Activated T-cell treated with anti-CD3 and anti-CD28 coated beads, Interleukin-2, amount 50 U/mL, for 72 hours (primary cell): ENCODE measurements at places on chromosomes 16 and 17.

- no peaks in the 10 kb centered on the region for H3K27me3 ChIP-seq
- H3K4me1 ChIP-seq = peaks cover 46% of the 10 kb centered on the region
- peaks cover 17% of the 10 kb centered on the region for H3K36me3 ChIP-seq
- DNase-seq = no peak
- H3K4me3 ChIP-seq = no peak overlapping the region
- no peak overlapping the region for H3K27ac ChIP-seq
Measured at GRCh38 chr17:2191227-2191626, 112.4 kb downstream of the SMG6 start.

GRCh38 chr16:64659866-64660265, 462.0 kb downstream of the CDH11 start:
- no peaks in the 10 kb centered on the region for H3K4me1 ChIP-seq
- no peak overlapping the region for H3K27ac ChIP-seq
- no peak for DNase-seq

DNA sequence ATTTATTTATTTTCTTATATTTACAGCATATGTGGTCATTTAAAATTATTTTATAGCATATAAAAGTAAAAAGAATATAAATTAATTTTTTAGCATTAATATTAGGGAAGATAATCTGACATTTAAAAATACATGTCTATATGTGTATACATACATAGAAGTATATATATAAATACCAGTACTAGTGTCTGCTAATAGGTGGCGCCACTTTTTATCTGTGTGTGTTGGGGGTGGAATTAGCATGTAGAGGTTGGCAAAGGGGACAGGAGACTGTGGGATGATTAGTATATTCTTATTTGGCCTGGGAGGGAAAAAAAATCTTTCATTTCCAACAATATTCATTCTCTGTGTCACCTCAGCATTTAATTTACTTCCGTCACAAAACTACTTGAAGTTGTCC, 359.1 kb downstream of the WWOX start:
- no peak for DNase-seq
- no peaks in the 10 kb centered on the region for H3K4me1 ChIP-seq
- no peaks in the 10 kb centered on the region for H3K27me3 ChIP-seq
- no peak overlapping the region for H3K4me3 ChIP-seq

DNA sequence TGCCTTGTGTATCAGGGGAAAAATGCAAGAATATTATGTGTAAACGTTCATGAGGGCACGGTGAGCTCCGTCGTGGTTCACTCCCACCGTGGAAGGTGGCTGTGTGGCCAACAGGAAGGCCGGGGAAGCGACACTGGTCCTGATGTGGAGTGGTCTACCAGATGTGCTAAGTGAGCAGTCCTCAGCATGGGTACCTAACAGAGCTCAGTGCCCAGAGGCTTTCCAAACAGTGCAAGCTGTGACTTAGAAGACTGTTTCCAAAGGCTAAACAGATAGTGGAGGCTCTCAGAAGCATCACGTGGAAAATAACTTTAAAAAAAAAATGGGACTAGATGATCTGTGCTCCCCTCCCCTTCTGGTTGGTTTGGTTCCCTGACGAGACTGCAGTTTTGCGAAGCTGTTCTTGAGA, 199.3 kb upstream of the CHMP6 start:
- peaks cover 32% of the 10 kb centered on the region for H3K36me3 ChIP-seq
- peak overlapping the region; percentile 29 for H3K4me3 ChIP-seq
- DNase-seq = no peak
- peaks cover 79% of the 10 kb centered on the region for H3K4me1 ChIP-seq

- DNase-seq = no peak
- no peak overlapping the region for H3K27ac ChIP-seq
- no peaks in the 10 kb centered on the region for H3K36me3 ChIP-seq
- no peaks in the 10 kb centered on the region for H3K27me3 ChIP-seq
- H3K4me3 ChIP-seq = no peak overlapping the region
Measured at GRCh38 chr17:79976451-79976850, 59.2 kb downstream of the TBC1D16 start.
